Activated T-cell treated with anti-CD3 and anti-CD28 coated beads for 24 hours (primary cell): ENCODE measurements at places on chromosomes 2 and 18.

DNA sequence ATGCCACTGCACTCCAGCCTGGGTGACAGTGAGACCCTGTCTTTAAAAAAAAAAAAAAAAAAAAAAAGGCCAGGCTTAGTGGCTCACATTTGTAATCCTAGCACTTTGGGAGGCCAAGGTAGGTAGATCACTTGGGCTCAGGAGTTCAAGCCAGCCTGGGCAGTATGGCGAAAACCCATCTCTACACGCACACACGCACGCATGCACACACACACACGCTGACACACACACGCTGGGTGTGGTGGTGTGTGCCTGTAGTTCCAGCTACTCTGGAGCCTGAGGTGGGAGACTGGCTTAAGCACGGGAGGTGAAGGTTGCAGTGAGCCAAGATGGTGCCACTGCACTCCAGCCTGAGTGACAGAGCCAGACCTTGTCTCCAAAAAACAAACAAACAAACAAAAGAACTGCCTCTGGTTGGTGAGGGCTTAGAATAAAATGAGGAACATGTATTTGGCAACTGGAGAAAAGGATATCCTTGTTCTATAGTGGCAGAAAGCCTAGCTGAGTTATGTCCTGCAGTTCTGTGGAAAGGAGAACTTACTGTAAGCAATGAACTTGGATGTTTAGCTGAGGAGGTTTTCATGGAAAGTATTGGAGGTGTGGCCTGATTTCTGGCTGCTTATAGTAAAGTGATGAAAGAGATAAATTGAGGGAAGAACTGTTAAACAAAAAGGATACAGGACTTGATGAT lies 34.0 kb downstream of the HAT1 start:
- no peak for DNase-seq

- no peak for DNase-seq
Measured at GRCh38 chr2:181281206-181281832, 175.9 kb upstream of the ITGA4 start.

DNA sequence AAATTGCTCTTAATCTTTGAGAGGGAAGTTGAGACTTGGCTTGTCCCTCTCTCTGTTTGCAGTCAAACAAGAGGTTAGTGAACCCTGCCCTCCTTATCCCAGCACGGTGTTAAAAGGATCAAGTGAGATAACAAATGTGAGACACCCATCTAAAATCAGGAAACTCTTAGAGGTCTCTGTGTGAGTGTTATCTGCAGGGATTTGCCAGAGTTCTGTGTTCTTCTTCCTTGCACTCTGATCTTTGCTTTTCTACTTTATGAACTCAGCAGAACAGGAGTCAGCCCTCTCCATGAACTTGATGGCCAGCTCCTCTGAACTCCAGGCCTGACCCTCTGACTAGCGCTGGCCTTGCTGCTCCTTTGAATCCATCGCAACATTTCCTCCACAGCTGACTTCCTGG lies 123.8 kb downstream of the NCKAP5 start:
- no peak for DNase-seq

GRCh38 chr18:69035756-69036155 lies 237.9 kb downstream of the CCDC102B start:
- no peak for DNase-seq

DNA sequence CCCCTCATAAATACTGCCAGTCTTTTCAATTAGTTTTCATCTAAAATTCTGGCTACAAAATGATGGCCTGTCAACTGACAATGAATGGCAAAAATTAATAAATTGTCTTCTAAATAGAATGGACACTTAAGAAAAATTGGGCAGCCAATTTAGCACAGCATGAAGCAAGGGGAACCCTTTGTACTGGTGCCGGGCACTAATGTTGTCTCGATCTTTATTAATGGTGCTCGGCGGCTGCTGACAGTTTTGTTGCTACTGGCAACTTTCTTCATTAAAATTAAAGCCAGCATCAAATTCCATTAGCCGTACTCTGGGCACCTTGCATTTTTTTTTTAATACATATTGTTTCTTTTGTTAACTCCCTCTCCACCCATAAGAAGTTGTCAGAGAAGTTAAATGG lies 309.3 kb downstream of the GBX2 start:
- no peak for DNase-seq

- no peak for DNase-seq
Measured at GRCh38 chr2:67733517-67733916, 329.3 kb downstream of the C1D start.

DNA sequence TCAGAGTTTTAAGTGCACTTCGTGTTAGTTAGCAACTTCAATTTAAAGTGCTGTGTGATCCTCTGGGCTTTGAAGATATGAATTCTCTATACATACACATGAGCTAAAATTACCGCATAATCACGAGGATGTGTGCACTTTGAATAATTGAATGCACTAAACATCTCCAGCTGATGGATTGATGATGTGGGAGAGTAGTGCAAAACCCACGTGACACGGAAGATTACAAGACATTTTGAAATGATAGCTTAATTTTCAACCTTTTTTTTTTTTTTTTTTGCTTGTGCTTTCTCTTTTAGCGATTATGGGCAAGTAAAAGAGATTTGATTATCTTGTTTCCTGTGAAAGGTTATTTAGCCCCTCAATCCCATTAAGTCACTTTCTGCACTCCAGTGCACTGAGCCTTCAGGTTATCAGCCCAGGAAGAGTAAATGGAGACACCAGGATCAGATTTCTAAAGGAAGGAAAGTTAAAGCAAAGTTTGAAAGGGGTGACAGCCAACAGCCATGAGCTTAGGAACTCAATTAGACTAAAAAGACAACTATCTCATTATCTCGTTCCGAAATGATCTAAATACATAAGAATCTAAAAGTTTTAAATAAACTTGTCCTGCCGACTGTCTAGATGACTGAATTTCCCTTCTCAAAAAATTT lies 81.6 kb downstream of the CDK15 start:
- no peak for DNase-seq

DNA sequence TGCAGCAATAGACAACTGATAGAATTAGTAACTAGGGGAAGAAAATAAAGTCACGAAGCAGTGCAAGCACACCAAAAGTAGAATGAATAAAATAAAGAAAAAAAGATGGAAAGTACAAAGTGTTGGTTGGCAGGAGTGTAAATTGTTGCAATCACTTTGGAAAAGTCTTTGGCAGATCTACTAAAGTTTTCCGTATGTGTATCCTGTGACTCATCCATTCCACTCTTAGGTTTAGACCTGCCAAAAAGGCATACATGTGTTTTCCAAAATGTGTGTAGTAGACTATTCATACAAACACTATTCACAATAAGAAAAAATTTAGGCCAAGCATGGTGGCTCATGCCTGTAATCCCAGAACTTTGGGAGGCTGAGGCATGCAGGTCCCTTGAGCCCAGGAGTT lies 282.1 kb upstream of the FSIP2 start:
- DNase-seq = no peak

- no peak for DNase-seq
Measured at GRCh38 chr2:239093952-239094351, 246.1 kb downstream of the TWIST2 start.
